ENCODE measurements at places on chromosomes 5 and 9.

DNA sequence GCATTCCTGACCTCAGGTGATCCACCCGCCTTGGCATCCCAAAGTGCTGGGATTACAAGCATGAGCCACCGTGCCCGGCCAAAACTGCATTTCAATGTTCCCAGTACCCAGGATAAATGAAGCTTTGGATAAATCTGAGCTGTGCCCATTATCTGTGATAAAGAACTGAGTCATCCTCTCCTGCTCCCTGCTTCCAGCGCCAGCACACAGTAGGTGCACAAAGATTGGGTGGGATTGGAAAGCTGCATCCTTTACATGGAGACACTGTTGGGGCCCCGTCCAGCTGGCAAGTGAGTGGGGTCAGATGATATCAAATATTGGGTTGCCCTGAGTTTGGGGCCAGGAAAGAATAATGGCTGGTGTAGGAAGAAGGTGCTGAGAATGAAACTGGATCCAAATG lies 17.4 kb downstream of the SH2D3C start:
- no peak for DNase-seq

GRCh38 chr5:31664566-31664965 lies 25.6 kb downstream of the PDZD2 start:
- no peak for DNase-seq

GRCh38 chr5:31052937-31053658 lies 140.4 kb upstream of the CDH6 start:
- DNase-seq, result no peak

DNA sequence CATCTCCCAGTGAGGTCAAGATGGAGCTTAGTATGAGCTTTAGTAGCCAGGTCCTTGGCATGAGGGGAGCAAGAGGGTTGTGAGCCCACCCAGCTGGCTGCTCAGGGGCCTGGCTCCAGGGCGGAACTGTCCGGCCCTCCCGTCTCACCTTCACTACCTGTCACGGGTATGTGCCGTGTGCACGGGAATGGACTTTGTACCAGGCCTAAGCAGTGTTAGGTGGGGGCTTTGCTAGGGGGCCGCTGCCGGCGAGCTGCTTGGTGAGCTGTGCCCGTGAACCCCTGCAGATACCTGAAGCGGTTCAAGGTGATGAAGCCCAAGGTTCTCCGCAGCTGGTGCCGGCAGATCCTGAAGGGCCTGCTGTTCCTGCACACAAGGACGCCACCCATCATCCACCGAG lies 46.7 kb downstream of the WNK2 start:
- no peak for DNase-seq

All from stimulated activated CD4-positive, alpha-beta T cell treated with anti-CD3 and anti-CD28 coated beads, Interleukin-4, amount 100 ng/mL, for 48 hours (primary cell).